Esophagus muscularis mucosa (tissue), 4 donors: ENCODE measurements at places on chromosomes 12 and 14. TPM values are rescaled to one million over a fixed set of nuclear protein-coding genes. Genes with fewer than 3 reads are reported as not detected.
A peak's percentile ranks its signal among the peaks of the same experiment; 100 is the strongest.

DNA sequence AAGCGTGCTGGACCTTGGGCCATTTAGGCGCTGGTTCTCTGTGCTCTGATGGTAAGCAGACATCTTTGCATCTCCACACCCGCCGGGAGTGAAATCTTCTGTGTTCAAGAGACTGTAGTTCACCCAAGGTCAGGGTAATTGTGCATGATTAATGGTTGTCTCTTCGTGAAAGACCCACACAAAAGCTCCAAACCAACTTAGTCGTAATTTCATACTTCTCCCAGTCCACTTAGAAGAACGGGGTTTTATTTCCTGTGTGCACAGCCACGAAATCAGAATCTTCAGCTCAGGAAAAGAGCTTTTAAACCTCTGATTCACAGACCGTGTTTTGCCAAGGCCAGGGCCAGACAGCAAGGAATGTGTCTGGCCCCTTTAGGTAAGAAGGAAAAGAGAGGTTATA lies 640.9 kb downstream of the MED13L start:
- no peak overlapping the region for H3K27ac ChIP-seq
- DNase-seq: no peak
- H3K4me3 ChIP-seq: no peak overlapping the region
- no peaks in the 10 kb centered on the region for H3K4me1 ChIP-seq
- no peaks in the 10 kb centered on the region for H3K36me3 ChIP-seq

Gene CLEC9A
- total RNA-seq: not detected

- H3K27ac ChIP-seq: no peak overlapping the region
- no peaks in the 10 kb centered on the region for H3K4me1 ChIP-seq
- H3K36me3 ChIP-seq: no peaks in the 10 kb centered on the region
- no peaks in the 10 kb centered on the region for H3K27me3 ChIP-seq
Observed at GRCh38 chr12:12024911-12025682, 45.6 kb upstream of the BCL2L14 start.

DNA sequence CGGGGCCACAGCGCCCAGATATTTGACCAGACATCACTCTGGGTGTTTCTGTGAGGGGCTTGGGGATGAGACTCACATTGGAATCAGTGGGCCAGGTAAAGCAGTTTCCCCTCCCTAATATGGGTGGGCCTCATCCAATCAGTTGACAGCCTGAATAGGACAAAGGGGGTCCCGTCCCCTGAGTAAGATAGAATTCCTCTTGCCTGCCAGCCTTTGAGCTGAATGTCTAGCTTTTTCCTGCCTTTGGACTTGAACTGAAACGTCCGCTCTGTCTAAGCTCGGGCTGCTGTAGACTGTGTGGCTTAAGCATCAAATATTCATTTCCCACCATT lies 88.8 kb upstream of the DIO3 start:
- H3K27me3 ChIP-seq: peaks cover 29% of the 10 kb centered on the region
- no peaks in the 10 kb centered on the region for H3K36me3 ChIP-seq
- no peak overlapping the region for H3K4me3 ChIP-seq
- peaks cover 19% of the 10 kb centered on the region for H3K4me1 ChIP-seq
- DNase-seq: no peak

- DNase-seq: peak; percentile 29
- H3K4me3 ChIP-seq: no peak overlapping the region
- no peak overlapping the region for H3K27ac ChIP-seq
- no peaks in the 10 kb centered on the region for H3K36me3 ChIP-seq
- peaks cover 6% of the 10 kb centered on the region for H3K4me1 ChIP-seq
Observed at GRCh38 chr14:90093942-90094595, 32.3 kb downstream of the KCNK13 start.

Gene IFNG-AS1
- not detected for total RNA-seq
